AG10803 (cell line): ENCODE measurements at places on chromosomes 5 and 9.

DNA sequence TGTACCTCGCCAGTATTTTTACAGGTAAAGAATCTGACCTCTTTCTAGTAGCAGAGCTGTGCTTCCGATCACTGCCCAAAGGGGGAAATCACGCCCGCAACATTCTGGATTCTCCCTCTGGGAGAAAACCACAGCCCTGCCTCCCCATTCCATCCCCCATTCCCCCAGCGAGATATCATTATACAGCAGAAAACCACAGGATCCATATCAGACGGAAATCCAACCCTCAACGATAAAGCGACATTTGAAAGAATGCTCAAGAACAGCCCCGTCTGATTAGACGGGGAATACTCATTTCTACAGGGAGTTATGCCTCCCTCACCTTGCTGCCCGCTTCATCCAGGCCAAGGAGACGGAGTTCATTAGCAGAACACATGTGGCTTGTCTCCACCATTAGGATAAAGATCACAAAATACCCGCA is 172.8 kb downstream of the COL23A1 start:
- no peak for DNase-seq

DNA sequence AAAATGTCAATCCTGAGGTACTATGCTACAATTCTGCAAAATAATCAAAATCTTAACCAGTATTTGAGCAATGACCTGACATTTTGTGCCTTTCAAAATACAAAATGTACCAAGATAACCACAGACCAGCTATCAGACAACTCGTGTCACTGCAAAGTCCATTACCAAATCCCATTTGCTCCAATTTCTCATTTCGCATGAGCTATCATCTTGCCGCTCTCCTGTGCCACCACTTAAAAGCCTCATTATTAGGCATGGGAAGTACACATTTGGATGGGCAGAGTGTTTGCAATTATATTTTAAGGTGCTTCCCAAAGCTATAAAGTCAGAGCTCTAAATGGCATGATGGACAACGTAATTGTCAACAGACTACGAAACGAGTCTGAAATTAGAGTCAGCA is 205.2 kb downstream of the AGTPBP1 start:
- DNase-seq: no peak

DNA sequence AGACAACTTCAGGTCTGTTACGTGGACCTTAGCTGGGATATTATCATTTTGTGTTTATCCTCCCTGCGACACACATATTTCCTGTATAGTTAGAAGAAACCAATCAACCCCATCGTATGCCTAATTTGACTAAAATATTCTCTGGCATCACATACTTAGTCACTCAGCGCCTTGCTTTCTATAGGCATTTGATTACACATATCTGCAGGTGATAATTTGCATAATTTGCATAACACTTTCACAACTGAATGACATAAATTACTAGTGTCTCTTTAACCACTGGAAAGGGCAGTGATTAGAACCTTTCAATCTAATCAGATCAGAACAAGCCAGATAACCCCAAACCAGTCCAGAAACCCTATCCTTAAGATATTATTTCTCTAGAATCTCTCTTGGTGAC is 390.2 kb downstream of the TLR4 start:
- no peak for DNase-seq

- DNase-seq: no peak
Measured at GRCh38 chr9:120702075-120702474, 12.2 kb downstream of the MEGF9 start.

- no peak for DNase-seq
Measured at GRCh38 chr5:59503220-59503619, 390.3 kb downstream of the PDE4D start.

GRCh38 chr9:8649160-8649559 is 849.6 kb upstream of the DMAC1 start:
- DNase-seq: no peak

DNA sequence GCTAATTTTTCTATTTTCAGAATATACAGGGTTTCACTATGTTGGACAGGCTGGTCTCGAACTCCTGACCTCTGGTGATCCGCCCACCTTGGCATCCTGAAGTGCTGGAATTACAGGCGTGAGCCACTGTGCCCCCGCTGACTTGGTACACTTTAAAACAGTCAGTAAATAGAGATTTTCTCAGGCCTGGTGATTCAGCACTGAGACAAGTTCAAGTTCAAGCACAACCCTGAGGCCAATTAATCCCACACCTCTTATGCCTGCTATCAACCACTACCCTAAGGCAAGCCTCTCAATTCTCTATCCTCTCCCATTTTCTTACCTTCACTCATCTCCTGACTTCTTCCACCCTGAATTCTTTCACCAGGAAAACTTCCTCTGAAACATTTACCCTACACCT is 18.9 kb downstream of the MUSK start:
- DNase-seq: no peak

GRCh38 chr9:97374811-97375210 is 37.1 kb upstream of the TDRD7 start:
- no peak for DNase-seq

DNA sequence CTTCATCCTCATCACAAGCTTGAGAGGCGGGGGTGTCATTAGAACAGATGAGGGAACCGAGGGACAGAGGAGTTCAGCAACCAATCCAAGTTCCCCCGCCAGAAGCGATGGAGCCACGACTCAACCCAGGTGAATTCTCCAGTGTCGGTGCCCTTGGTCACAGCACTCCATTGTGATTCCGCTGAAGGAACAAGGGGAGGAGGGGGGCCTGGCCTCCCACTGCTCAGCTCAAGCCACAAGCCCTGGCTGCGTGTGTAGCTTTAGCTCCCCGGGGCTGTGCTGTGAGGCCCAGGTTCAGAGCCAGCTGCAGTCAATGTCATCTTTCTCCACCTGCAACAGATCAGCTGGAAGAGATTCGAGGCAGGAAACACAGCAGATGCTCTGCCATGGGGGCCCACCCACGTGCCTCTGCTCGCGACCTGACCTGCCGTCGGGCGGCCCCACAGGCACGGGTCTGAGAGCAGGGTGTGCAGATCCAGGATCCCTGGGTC is 72.6 kb downstream of the GTF3C4 start:
- no peak for DNase-seq
